NCI-H1092 treated with DMSO at 0.1 percent for 48 hours (cell line): ENCODE measurements at places on chromosomes 6 and 20.

DNA sequence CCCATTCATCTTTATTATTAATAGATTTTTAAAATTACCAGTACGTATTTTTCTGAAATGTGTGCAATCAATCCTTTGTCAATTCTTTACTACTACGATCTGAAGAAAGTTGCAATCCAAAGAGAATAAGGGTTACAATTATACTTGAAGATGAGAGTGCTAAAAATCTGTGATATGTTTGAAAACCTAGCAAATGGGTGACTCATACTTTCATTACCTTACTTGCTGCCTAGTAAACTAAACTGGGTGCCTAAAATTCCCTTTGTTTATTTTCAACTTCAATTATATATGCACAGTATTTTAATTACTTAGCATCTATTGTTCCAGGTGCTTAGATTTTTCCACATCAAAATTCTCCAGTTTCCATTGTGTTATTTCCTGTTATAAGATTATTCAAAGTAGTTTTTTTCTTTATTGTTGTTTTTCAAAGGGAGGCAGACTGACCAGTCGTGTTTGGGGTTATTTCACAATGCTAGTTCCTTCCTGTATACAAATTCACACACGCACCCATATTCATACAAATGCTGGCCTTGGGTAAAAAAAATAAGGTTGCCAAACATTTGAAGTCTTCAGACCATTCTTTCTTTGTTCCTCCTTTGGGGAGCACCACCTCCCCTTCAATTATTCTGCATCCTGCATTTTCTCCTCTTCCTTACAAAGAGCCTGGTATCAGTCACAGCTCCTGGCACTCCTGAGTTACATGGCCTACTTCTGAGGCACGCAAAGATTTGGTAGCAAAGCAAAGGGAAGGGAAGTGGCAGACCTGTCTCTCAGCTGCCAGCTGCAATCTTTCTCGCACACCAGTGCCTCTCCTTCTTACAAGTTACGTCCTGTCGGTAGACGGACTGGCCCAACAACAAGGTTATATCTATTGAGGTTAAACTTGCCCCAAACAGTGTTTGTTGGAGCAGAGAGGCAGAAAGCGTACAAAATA lies 16.2 kb upstream of the FAM135A start:
- DNase-seq: no peak

- no peak for DNase-seq
Observed at GRCh38 chr6:93568169-93568568, 148.8 kb upstream of the EPHA7 start.

- no peak for DNase-seq
Observed at GRCh38 chr20:22819112-22819511, 216.0 kb upstream of the SSTR4 start.

- DNase-seq: no peak
Observed at GRCh38 chr6:131367206-131367873, 205.7 kb upstream of the ARG1 start.

DNA sequence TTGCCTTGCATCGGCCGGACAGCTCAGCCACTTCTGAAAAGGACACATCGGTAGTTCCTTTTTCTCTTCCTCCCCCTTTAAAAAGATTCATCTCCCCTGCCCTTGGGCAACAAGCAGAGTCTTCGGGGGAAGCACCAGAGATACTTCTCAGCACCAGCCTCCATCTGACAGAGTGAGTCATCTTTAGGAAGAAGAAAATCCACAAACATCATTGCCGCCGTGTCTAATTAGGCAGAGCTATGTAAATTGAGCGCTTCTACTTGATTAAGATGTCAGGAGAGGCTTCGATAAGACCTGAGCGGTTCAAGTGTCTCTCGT lies 186.4 kb downstream of the TAF4 start:
- no peak for DNase-seq

DNA sequence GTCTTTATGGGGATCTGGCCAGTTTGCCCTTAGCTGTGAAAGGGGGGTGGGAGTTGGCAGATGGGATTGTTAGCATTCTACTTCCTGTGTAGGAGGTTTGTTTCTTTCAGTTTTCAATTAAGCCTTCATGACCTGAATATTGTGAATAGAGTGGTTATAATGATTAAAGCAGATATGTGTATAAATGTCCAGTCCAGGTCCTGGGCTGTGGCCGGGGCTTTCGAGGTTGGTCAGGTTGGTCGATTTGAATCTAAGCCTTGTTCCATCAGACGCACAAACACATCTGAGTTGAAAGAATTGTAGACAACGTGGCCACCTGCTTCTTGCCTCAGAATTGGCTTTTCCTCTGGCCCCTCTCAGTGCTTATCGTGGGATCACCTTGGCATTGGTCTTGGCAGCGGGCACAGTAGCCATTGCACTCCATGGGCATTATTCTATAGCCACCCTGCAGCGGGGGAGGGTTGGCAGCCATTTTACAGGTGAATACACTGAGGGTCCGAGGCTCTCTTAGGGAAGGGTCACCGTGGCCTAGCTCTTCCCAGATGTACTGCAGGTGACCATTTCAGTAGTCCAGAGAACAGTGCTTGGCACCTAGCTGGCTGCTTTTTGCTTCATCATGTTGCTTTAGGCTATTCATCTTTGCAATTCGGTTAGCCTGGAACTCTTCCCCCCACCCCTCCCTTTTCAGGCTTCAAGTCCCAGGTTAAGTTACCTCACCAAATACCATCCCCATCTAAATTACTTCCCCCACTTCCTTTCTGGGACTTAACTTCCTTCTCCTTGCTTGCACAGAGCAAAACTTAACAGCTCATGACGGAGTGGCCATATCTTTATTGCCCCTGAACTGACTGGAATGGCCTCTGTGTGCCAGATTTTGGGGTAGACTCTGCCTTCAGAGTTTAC lies 1.1 kb downstream of the RNF114 start:
- DNase-seq: no peak

DNA sequence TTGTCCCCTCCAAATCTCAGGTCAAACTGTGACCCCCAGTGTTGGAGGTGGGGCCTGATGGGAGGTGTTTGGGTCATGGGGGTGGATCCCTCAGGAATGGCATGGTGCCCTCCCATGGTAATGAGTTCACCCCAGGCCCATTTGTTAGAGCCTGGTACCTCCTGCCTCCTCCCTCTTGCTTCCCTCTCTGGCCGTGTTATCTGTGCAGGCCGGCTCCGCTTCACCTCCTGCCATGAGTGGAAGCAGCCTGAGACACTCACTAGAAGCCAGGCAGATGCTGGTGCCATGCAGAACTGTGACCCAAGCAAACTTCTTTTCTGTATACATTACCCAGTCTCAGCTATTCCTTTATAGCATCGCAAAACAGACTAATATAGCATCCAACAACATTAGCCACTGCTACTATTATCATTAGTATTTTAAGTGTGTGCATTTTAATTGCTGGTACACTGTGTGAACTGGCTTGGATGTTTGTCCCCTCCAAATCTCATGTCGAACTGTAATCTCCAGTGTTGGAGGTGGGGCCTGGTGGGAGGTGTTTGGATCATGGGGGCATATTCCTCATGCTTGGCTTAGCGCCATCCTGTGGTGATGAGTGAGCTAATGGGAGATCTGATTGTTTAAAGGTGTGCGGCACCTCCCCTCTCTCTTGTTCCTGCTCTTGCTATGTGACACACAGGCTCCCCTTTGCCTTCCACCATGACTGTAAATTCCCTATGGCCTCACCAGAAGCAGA lies 12.2 kb upstream of the OSER1 start:
- no peak for DNase-seq

DNA sequence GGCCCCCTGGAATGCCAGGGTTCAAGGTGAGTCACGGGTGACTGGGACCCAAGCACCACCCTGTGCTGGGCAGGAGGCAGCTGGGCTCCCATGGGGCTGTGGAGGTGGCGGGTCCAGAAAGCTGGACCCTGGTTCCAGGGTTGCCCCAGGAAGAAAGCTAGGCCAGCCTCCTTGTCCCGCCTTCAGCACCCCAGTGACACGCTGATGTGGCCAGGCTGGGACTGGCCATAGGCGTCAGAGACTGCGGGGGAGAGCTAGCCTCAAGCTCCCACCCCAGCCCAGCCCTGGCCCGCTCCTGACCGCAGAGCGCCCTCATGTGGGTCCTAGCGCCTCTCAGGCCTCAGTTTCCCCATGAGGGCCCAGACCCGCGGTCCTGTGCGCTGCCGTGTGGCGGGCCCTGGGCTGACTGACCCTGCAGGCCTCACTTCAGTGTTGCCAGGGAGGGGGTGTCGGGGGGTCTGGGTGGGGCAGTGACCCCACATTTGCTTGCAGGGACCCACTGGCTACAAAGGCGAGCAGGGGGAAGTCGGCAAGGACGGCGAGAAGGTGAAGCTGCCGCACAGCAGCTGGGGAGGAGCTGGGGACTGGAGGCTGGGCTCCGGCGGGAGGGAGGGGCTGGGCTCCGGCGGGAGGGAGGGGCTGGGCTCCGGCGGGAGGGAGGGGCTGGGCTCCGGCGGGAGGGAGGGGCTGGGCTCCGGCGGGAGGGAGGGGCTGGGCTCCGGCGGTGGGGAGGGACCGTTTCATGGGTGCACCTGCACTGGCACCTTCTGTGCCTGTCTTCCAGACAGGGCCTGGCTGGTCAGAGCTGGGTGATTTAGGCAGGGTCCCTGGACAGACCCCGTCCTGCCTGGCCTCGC lies 7.9 kb downstream of the COL9A3 start:
- DNase-seq: peak; percentile 31

DNA sequence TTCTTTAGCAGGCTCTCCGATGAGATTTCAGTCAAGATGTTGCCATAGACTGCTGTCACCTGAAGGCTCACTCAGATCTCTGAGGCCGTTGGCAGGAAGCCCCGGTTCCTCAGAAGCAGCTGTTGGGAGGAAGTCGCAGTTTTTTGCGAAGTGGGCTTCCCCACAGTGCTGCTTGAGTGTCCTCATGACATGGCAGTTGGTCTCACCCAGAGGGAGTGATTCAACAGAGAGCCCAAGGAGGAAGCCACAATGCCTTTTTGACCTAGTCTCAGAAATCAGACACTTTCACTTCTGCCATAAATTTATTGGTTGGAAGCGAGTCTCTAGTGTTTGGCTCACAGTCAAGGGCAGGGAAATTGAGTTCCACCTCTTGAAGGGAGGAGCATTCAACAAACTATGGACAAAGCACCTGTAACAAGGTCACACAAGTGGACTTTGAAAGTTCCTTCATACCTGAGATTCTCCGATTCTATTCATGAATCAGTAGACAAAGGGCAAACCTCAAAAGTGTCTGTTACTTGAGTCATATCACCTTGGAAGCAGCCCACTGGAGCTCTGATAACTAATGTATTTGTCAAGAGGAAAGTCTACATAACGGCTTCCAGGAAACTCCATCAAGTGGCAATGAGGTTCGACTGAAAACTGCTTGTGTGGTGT lies 208.3 kb downstream of the TASP1 start:
- no peak for DNase-seq

- no peak for DNase-seq
Observed at GRCh38 chr20:52622081-52622480, 350.1 kb upstream of the TSHZ2 start.

- DNase-seq: no peak
Observed at GRCh38 chr20:61251529-61252393, at the start of gene CDH4. Gene CDH4 (plus strand): TSS chr20:61252261.

- no peak for DNase-seq
Observed at GRCh38 chr6:9484091-9484490, 930.8 kb downstream of the TFAP2A start.

DNA sequence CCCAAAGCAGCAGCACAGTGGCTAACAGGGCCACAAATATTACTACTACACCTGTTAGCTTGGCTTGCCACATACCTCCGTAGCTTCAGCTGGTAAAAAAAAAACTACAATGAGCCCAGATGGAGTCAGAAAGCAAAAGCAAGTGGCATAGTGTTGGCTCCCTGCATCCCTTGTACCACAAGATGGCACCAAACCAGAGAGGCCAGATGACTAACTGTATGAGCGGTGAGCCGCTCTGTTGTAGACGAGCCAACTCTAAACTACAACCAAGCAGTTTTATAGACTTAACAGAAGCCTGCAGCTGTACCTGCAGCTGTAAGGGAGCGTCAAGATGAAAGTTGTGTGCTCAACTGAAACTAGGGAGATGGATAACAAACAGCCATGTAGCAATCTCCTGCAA lies 84.5 kb upstream of the MCHR2 start:
- DNase-seq: no peak

GRCh38 chr6:95127261-95127660 lies 450.1 kb upstream of the MANEA start:
- DNase-seq: peak; percentile 50

- no peak for DNase-seq
Observed at GRCh38 chr20:62856931-62857619, 4.5 kb downstream of the TCFL5 start.

- no peak for DNase-seq
Observed at GRCh38 chr6:3770023-3770720, 18.7 kb upstream of the PXDC1 start.

DNA sequence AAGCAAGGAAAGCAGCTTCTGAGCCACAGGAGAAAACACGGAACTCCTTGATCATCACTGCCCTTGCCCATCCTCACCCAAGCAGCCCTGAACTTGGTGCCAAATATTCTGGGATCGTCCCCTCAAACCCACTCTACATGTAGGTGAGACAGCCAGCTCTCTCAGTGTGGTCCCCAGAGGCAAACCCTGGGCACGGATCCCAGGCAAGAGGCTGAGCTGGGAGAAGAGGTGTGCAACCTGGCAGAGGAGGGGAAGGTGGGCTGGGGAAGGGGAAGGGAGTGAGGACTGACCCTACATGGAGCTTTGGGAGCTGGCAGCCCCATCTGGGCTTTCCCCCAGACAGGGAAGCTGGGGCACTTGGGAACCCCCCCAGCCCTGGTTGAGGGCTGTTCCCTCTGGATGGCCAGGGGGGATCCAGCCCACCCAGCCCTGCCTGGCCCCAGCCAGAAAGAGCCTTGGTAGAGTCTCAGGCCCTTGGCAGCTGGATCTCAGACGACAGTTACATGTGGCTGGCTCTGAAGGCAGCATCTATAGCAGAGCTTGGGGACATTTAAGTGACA lies 186.2 kb upstream of the CST7 start:
- no peak for DNase-seq

DNA sequence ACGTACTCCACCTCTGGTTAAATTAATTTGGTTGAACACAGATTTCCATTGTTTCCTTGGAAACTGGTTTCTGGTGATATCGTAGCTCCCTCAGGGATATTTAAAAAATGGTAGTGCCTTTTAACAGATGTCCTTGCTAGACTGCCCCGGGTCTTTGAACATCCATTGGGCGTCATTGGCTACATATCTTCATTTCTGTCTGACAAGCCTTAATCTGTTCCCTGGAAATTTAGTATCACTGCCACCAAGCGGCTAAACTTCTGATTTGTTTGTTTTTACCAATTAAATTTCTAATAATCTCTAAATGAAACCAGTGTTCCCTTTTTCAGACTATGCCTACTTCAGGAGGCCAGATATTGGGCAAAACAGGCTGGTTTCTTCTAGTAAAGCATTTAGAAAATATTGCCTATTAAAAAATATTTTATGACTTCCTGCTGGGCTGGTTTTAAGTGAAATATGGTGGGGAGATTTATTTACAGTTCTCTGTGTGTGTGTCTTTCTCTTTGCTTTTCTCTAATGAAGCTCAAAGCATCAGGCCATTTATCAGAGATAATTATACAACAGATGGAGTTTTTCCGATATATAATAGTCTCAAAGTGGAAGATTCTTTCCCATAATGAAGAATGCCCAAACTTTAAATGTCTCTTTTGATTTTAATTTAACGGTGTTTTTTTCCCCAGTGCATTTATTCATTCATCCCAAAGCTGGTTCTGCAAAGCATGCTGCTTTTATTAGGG lies 249.5 kb downstream of the ZFAND3 start:
- DNase-seq: no peak
